ENCODE measurements at places on chromosomes 16 and 17. TPM values are rescaled to one million over a fixed set of nuclear protein-coding genes. Genes with fewer than 3 reads are reported as not detected.

Gene PNMT
- total RNA-seq: not detected

Gene PRSS27
- total RNA-seq: 0.97 TPM

Gene RAB26
- 0.97 TPM for total RNA-seq

Gene TMED6
- total RNA-seq: 0.64 TPM

Measured in fibroblast of villous mesenchyme (primary cell).